ENCODE measurements at places on chromosomes 3 and 15.

DNA sequence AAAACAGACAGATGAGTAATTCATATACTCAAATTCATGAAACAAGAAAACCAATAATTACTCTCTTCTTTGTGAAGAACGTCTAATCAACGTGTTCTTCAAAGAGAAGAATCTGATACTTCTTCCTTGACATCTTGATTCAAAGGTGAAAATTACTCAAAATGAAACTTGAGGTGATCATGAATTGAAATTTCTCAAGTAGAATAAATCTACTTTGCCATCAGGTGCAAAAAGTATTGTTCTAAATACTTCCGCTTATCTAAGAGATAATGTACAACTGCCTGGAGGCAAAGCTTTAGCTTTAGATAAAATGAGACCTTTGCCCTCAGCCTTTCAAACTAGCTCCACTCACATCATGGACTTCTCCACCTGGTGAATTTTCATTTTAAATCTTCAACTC, 13.9 kb upstream of the XXYLT1 start:
- no peak for DNase-seq

- no peak for DNase-seq
Measured at GRCh38 chr3:60609446-60609845, 641.8 kb downstream of the FHIT start.

DNA sequence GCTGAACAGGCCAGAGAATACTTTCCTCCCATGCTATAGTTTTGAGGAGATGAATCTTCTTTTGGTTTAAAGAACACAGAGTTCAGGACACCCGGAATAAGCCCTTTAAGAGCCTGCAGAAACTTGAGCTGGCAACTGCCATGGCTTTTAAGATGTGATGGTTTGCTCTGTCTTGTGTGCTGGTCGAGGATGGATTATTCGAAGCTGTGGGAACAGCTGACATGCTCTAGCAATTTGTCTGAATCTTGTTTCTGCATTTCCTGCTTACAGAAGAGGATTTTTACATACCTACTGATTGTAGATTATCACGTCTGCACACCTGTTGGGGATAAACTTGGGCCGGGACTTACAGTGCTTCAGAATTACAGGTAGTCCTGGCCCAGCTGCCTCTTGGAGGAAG, 396.9 kb downstream of the LRTM1 start:
- no peak for DNase-seq

GRCh38 chr3:161274691-161275298, 53.7 kb downstream of the NMD3 start:
- peak; percentile 63 for DNase-seq

DNA sequence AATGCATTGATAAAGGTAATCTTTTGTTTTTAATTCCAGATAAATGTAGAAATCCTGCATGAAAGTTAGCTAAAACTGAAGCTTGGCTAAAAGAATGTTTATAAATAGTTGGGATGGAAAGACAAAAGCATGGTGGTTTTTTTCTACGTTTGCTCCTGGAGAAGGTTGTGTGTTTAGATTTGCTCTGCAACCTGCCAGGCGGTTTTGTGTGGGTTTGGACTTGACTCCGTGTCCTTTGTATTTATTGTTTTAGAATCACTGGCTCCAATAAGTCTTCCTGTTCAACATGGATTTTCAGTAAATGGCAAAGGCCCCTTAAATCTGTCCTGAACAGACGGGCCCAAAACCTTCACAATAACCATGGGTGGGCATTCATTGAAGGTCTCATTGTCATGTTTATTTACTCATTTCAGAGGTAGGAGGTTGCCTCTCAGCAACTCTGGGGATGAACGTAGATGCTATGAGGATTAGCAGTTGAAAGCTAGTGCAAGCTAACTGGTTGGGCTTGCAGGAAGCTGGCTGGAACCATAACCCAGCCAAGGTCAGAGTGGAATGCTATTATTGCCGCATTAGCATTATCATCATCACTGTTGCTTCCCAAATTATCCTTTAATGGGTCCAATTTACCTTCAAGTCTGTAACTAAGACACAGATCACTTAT, 60.6 kb upstream of the ADAMTS9 start:
- no peak for DNase-seq

DNA sequence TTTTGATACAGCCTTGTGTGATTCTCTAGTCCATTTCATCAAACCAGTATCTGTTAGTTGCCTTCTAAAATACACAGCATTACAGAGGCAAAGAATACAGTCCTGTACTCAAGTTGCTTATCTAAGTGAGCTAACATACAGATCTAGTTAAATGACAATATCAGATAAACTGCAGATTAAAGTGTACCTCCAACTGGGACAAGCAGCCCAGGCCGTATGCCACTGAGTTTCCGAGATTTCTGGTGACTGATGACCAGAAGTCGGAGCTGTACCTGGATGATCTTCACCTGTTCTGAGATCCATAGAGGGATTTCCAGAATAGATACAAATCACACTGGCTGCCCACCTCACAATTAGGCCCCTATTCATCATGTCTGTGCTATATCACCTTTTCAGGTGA, 6.3 kb upstream of the TRIM59 start:
- no peak for DNase-seq

DNA sequence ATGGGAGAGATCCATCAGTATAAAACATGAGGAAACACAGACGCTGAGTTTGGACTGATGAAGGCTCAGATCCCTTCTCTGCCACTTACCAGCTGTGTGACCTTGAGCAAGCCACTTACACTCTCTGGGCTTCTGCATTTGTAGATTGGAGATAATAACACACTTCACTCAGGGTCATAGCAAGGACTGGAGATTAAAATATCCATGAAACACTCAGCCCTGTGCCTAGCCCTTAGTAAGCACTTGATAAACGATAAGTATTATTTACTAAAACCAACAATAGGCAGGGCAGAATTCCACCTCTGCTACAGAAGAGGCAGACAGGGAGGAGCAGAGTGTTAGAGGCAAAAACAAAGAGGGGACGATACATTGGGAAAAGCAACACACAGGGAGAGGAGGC, 420.5 kb upstream of the WNT5A start:
- no peak for DNase-seq

DNA sequence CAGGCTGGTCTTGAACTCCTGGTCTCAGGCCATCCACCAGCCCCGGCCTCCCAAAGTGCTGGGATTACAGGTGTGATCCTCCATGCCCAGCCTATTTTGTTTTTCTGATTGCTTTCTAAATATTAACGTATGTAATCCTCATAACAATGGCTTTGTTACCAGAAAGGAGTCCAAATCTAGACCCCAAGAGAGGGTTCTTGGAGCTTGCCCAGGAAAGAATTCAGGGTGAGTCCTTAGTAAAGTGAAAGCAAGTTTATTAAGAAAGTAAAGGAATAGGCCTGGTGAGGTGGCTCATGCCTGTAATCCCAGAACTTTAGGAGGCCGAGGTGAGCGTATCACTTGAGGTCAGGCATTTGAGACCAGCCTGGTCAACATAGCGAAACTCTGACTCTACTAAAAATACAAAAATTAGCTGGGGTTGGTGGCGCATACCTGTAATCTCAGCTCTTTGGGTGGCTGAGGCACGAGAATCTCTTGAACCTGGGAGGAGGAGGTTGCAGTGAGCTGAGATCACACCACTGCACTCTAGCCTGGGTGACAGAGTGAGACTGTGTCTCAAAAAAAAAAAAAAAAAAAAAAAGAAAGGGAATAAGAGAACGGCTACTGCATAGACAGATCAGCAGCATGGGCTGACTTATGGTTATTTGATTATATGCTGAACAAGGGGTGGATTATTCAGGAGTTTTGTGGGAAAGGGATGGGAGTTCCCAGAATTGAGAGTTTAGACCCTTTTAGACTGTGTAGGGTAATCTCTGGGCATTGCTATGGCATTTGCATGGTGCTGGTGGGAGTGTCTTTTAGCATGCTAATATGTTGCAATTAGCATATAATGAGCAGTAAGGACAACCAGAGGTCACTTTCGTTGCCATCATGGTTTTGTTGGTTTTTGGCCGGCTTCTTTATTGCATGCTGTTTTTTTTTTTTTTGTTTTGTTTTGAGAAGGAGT, 36.1 kb downstream of the TYRO3 start:
- DNase-seq: no peak

DNA sequence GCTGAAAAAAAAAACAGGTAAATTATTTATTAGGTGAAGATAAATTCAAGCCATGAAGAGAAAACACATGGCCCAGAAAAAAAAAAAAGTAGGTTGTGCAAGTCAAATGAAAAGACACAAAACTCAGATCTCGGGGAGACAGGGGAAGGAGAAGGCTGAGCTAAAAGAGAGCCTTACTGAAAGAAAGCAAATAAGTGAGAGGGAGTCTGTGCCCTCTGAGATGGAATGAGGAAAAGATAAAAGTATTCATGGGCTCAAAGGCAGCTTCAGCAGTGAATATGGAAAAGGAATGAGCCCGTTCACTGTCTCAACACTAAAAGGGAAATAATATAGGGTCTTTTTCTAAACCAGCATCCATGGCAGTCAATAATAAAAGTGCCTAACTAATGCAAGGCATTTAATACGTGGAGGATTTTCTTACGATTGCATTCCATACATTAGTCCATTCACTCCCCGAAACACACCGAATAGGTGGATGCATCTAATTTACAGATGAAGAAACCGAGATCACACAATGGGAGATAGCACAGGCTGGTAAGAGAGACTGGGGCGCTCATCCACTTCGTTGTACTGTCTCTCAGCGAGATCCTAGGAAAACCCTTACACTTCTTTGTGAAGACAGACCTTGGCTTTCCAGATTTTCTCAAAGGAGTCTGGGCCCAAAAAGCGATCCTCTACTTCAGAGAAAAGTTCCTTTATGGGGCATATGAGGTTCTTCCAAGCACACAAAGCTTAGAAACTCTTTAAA, 1.1 kb downstream of the TFDP2 start:
- DNase-seq: no peak

GRCh38 chr3:176595307-176595706, 602.0 kb downstream of the TBL1XR1 start:
- no peak for DNase-seq

- no peak for DNase-seq
Measured at GRCh38 chr3:197303452-197303851, 5.0 kb upstream of the DLG1 start.

DNA sequence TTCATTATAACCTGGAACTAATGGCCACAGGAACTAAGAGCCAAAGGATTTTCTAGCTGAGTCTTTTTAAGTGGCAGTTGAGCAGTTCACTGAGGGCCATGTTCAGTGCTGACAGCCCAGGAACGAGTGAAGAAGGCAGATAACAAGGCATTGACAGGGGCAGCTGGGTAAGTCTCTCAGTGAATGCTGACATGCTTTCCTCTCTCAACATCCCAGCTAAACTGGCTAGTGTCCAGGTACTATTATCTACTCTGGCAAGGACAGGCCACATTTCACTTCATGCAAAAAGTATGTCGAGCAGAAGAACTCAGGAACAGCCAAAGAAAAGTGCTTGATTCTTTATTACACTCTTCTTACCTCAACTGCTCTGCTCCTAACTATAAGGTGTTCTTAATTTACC, 515.9 kb downstream of the NLGN1 start:
- no peak for DNase-seq

DNA sequence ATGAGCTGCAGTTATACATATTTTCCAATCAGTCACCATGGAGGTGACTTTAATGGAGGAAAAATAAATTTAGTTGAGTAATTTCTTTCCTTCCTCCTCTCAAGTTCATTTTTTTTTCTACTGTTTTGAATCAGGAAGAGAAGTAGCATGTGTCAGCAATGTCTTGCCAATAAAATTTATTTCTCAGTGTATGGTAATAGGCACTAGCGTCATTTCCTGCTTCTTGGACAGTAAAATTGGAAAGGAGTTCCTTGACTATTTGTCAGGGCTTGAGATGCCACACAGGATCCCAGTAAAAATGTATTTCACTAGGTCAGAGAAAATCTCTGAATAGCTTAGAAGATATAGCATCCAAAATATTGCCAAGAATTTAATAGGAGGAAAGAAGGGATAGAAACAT, 605.9 kb downstream of the ROBO1 start:
- DNase-seq: no peak

- no peak for DNase-seq
Measured at GRCh38 chr3:116963802-116964201, 254.2 kb downstream of the TUSC7 start.

- peak; percentile 55 for DNase-seq
Measured at GRCh38 chr3:53287131-53287629, 31.4 kb upstream of the TKT start.

DNA sequence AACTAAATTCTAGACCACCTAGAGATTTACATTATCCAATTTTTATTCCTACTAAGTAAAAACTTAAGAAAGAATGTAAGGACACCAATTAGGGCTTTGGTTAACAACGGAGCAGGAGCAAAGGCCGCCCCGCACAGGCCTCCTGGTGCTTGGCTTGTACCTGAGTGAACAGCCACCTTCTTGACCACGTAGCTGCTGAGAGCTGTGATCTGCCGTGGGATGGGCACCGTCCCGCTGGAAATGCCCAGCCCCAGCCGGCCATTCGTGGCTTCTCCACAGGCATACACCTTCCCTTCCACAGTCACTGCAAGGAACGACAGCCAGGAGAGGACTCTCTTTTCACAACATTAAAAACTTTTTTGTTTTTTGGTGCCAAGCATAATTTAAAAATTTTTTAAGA, 79.6 kb upstream of the OCA2 start:
- no peak for DNase-seq

GRCh38 chr3:52532838-52533622, 627 bp downstream of the NT5DC2 start:
- peak; percentile 57 for DNase-seq

- DNase-seq: no peak
Measured at GRCh38 chr3:170092907-170093306, 55.1 kb downstream of the GPR160 start.

DNA sequence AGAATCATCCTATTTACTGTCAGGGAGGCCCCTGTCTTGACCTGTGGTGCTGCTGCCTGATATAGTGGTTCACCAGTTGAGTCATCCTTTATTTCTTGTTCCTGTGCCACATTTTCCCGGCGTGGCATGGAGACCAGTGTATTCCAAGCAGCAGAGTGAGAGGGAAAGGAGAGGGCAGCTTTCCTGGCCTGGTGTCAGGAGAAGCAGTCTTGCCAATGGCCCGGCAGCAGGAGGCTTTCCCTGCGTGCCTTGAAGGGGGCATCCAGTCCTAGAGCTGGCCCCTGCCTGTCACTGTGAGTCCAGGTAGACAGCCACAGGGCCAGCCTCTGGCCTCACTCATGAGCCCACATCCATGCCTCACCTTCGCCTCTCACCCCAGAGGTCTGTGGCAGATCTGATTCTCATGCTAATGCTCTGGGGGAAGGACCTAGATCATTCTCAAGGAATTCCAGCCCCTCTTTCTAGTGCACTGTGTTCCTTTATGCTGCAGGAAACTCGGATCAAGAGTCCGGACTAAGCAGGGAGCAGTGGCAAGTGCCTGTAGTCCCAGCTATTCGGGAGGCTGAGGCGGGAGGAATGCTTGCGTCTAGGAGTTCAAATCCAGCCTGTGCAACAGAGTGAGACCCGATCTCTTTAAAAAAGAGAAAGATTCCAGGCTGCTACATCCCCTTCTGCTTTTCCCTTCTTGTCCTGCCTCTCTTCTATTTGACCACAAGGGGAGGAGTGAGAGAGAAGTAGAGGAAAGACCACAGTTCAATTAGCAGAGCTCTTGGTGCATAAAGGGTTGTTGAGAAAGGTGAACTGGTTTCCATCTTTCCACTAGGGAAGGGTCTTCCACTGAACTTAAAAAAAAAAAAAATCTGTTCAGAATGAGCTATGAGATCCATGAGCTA, 66.8 kb upstream of the HACD2 start:
- no peak for DNase-seq

- peak; percentile 80 for DNase-seq
Measured at GRCh38 chr3:150925751-150926201, 20.5 kb upstream of the MINDY4B start.
